ENCODE measurements at places on chromosomes 3 and 15.

GRCh38 chr15:40389824-40390595 is 7.5 kb downstream of the KNSTRN start:
- H3K27ac ChIP-seq = no peak overlapping the region
- DNase-seq = no peak

DNA sequence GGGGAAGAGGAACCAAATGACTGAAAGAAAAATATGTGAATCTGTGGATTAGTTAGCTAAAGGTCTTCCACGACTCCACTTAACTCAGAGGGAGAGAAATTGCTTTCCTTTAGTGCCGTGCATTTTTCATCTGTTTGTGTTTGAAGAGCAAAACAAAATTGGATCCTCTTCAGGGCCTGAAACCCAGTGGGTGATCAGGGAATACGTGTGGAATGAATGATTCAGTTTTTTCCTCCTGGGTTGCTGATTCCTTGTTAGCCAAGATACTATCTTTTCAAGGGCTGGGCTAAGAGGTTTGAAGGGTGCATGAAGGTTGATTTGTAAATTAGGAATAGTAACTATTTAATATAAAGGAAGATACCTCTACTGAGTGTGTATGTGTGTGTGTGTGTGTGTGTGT is 61.0 kb downstream of the TPRG1 start:
- H3K4me1 ChIP-seq = no peaks in the 10 kb centered on the region
- no peak for DNase-seq
- peak overlapping the region; percentile 40 for H3K27ac ChIP-seq
- no peaks in the 10 kb centered on the region for H3K27me3 ChIP-seq

DNA sequence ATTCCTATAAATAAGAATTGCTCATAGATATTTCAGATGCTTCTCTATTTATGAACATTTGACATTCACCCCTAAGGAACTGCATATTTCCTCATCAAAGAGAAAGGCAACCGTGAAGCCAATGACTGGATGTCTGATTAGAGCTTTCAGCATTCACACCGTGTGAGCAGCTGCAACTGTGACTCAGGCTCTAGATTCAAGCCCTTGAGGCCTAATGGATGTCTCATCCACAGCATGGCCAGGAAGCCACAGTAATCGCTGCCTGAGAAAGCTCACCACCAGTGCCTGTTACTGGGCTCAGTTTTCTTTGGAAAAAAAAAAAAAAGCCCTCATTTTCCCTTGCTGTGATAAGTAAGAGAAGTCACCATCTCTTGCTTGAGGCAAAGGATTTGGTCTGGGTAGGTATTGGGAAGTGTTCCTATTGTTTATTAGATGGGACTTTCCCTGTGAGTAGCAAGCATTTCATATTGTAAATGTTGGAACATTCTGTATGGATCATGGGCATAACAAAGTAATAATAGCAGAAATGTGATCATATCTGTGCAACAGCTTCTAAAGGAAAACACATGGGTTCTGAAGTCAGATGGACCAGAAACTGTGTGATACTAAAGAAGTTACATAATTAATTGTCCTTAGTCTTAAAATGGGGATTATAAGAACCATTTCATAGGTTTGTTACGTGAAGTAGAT is 783.7 kb downstream of the AGBL1 start:
- H3K36me3 ChIP-seq = no peaks in the 10 kb centered on the region
- DNase-seq = no peak
- no peak overlapping the region for H3K27ac ChIP-seq
- H3K27me3 ChIP-seq = no peaks in the 10 kb centered on the region
- no peaks in the 10 kb centered on the region for H3K4me1 ChIP-seq

- H3K4me3 ChIP-seq = no peak overlapping the region
- H3K27ac ChIP-seq = no peak overlapping the region
- no peaks in the 10 kb centered on the region for H3K4me1 ChIP-seq
- H3K27me3 ChIP-seq = no peaks in the 10 kb centered on the region
- no peak for DNase-seq
Observed at GRCh38 chr3:18126772-18127171, 298.4 kb downstream of the SATB1 start.

GRCh38 chr15:94186770-94187331 is 44.5 kb upstream of the MCTP2 start:
- no peaks in the 10 kb centered on the region for H3K4me1 ChIP-seq
- DNase-seq = no peak
- H3K4me3 ChIP-seq = no peak overlapping the region
- H3K36me3 ChIP-seq = no peaks in the 10 kb centered on the region
- H3K27ac ChIP-seq = no peak overlapping the region

- H3K4me3 ChIP-seq = peak overlapping the region; percentile 81
- DNase-seq = no peak
- peak overlapping the region; percentile 89 for H3K27ac ChIP-seq
- no peaks in the 10 kb centered on the region for H3K27me3 ChIP-seq
- peaks cover 44% of the 10 kb centered on the region for H3K4me1 ChIP-seq
- H3K36me3 ChIP-seq = no peaks in the 10 kb centered on the region
Observed at GRCh38 chr3:190119461-190120268, 1.0 kb downstream of the P3H2 start.

DNA sequence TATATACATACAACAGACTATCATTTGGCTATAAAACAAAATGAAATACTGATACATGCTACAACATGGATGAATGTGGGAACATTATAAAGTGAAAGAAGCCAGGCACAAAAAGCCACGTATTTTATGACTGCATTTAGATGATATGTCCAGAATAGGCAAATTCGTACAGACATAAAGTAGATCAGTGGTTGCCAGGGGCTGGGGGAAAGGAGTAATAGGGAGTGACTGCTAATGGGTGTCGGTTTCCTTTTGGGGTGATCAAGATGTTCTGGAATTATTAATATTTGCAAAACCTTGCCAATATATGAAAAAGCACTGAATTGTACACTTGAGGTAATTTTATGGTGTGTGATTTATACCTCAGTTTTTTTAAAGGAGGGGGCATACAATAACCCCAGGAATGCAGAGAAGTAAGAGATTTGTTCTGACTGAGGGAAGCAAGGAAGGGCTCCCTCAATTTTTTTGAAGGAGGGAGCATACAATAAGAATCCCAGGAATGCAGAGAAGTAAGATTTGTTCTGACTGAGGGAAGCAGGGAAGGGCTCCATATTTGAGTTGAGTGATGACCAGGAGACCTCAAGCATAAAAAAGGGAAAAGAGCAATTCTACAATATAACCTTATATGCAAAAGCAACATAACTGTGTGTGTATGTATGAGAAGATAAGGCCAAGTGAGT is 6.2 kb downstream of the PSMD6 start:
- no peaks in the 10 kb centered on the region for H3K27me3 ChIP-seq
- H3K4me3 ChIP-seq = no peak overlapping the region
- peaks cover 19% of the 10 kb centered on the region for H3K4me1 ChIP-seq
- H3K27ac ChIP-seq = no peak overlapping the region
- DNase-seq = no peak

- H3K27me3 ChIP-seq = no peaks in the 10 kb centered on the region
- no peak overlapping the region for H3K4me3 ChIP-seq
- no peaks in the 10 kb centered on the region for H3K36me3 ChIP-seq
Observed at GRCh38 chr3:185225523-185225922, 28.3 kb downstream of the EHHADH start.

DNA sequence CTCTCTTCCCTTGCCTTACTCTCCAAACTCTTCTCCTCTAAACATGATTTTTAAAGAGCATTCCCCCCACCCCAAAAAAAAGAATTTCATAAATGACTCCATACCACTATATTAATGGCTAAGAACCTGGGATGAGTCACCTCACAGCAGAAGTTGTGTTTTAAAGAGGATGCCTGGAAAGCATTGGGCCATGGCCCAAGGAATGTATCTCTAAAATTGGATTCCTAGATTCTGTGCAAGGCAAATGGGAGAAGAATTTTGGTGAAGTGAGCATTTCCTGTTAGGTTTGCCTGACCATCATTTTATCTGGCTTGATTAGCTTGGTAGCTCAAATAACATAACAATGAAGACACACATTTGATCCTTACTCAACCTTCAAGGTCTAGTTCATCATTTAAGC is 251.4 kb downstream of the NR1D2 start:
- H3K36me3 ChIP-seq = no peaks in the 10 kb centered on the region
- H3K4me3 ChIP-seq = no peak overlapping the region
- H3K4me1 ChIP-seq = no peaks in the 10 kb centered on the region
- H3K27ac ChIP-seq = no peak overlapping the region
- no peaks in the 10 kb centered on the region for H3K27me3 ChIP-seq

GRCh38 chr15:65953622-65954021 is 84.3 kb downstream of the RAB11A start:
- H3K27me3 ChIP-seq = no peaks in the 10 kb centered on the region
- no peak overlapping the region for H3K4me3 ChIP-seq

- no peaks in the 10 kb centered on the region for H3K36me3 ChIP-seq
- H3K4me1 ChIP-seq = no peaks in the 10 kb centered on the region
- H3K4me3 ChIP-seq = no peak overlapping the region
- no peaks in the 10 kb centered on the region for H3K27me3 ChIP-seq
- H3K27ac ChIP-seq = no peak overlapping the region
Observed at GRCh38 chr3:134054231-134054630, 24.5 kb upstream of the SLCO2A1 start.

- H3K36me3 ChIP-seq = no peaks in the 10 kb centered on the region
- H3K4me1 ChIP-seq = no peaks in the 10 kb centered on the region
- no peak for DNase-seq
- H3K4me3 ChIP-seq = no peak overlapping the region
Observed at GRCh38 chr3:12270976-12271375, 17.9 kb upstream of the PPARG start.

DNA sequence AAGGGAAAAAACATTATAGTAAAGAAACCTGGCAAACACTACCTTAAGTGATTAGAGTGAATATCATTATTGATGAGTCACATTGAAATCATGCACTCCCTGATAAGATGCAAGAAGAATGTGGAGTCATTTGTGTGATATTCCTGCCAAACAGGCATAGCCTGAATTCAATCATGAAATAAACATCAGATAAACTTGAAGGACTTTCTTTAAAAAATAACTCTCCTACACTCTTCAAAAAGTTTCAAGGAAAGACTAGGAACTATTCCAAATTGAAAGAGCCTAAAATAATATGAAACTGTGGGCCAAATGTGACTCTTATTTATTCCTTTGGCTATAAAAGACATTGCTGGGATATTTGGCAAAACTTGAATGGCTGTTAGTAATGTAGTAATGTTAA is 625.7 kb upstream of the LMCD1 start:
- no peaks in the 10 kb centered on the region for H3K36me3 ChIP-seq
- H3K27me3 ChIP-seq = no peaks in the 10 kb centered on the region
- H3K4me1 ChIP-seq = no peaks in the 10 kb centered on the region
- H3K4me3 ChIP-seq = no peak overlapping the region
- no peak overlapping the region for H3K27ac ChIP-seq

DNA sequence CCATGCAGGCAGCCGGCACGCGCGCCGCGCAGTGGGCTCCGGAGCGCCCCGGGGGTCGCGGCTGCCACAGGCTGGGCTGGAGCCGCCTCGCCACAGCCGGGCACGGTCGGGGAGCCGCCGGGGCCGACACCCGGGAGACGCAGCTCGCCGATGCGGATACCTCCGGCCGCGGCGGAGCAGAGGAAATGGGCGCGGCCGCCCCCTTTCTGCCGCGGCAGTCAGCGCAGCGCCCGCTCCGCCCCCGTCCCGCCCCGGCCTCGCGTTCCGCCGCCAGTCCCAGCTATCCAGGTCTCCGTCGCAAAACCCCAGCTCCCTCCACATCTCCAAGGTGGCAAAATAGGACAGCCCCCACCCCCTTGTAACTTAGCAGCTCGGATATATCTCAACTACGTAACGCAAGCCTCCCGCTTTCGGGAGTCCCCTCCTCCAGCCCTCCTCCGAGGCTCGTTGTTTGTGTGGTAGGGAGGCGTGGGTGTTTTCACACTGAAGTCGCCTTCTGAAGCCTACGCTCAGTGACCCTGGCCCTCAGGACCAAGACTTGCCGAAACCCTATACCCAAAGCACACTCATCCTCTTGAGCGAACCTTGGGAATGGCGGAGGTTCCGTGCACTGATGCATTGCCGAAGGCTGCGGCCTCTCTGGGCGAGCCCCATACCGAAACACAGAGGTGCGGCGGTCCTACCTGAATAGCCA is at the start of gene SH3BP5:
Gene SH3BP5, minus strand, starts transcription at position 182 of the 694 bp plus-strand sequence. Its CDS starts 178 bp downstream, at position 4.
- H3K4me3 ChIP-seq = peak within 1 kb of the TSS; percentile 79
- peak within 1 kb of the TSS; percentile 95 for H3K27ac ChIP-seq
- H3K27me3 ChIP-seq = no peaks in the 10 kb centered on the region
- H3K36me3 ChIP-seq = no peaks in the 10 kb centered on the region
- no peak for DNase-seq

DNA sequence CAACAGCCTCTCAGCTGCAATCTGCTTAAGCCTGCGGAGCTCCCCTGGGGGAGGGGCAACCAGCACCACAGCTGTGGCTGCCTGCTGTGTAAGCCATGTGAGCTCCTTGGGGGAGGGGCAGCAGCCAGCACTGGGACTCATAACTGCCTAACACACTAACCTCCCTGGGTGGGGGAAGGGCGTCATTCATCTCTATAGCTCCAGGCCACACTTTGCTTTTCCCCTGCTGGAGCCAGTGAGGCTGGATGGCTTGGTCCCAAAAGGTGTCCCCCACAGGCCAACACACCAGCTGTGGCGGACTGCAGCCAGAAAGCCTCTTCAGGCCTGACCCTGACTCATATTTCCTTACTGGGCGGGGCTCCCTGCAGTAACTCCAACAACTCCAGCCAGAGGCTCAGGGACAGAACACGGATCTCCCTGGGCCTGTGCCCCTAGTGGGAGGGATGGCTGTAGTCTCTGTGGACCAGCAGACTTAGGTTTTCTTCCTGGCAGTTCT is 129.8 kb downstream of the PPM1L start:
- no peak for DNase-seq
- H3K36me3 ChIP-seq = no peaks in the 10 kb centered on the region
- no peaks in the 10 kb centered on the region for H3K27me3 ChIP-seq
- H3K27ac ChIP-seq = no peak overlapping the region
- H3K4me3 ChIP-seq = no peak overlapping the region

GRCh38 chr3:172038798-172039435 is 461 bp upstream of the FNDC3B start:
- H3K27ac ChIP-seq = peak overlapping the region; percentile 98
- H3K36me3 ChIP-seq = no peaks in the 10 kb centered on the region
- H3K27me3 ChIP-seq = no peaks in the 10 kb centered on the region
- H3K4me3 ChIP-seq = peak overlapping the region; percentile 98
- H3K4me1 ChIP-seq = peaks cover 24% of the 10 kb centered on the region

DNA sequence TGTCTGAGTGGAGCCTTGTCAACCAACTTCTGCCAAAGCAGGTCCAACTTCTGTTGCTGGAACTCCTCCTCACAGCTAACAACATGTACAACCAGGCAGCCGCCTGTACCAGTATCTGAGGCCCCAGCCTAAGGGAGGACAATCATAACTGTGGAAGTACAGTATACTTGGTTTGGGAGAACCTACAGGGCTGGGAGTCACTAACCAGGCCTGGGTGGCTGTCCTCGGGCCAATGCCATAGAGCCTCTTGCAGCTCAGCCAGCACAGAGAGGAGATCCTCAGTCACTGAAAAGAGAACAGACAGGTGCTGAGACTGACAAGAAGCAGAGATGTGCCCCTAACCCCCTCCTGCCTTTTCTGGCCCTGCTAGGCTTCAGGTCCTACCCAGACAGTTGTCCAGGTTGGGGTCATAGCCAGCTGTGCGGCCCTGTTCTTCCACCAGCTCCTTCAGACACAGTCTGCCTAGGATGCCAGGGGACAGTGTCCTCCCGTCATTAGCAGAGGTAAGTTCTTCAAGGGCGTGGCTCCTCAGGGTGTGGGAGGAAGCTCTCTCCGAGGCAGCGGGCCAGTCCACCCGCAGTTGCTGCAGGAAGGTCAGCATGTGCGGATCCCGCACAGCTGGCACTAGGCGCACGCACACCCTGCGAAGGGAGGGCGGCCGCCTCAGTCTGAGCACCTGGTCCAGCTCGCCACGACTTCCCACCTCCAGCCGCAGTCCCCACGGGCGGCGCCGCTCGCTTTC is 980 bp downstream of the DALRD3 start:
- peak overlapping the region; percentile 88 for H3K4me3 ChIP-seq
- peak overlapping the region; percentile 70 for H3K27ac ChIP-seq
- no peaks in the 10 kb centered on the region for H3K36me3 ChIP-seq
- peaks cover 59% of the 10 kb centered on the region for H3K4me1 ChIP-seq
- DNase-seq = no peak
